ENCODE measurements at places on chromosomes 3 and 15.

DNA sequence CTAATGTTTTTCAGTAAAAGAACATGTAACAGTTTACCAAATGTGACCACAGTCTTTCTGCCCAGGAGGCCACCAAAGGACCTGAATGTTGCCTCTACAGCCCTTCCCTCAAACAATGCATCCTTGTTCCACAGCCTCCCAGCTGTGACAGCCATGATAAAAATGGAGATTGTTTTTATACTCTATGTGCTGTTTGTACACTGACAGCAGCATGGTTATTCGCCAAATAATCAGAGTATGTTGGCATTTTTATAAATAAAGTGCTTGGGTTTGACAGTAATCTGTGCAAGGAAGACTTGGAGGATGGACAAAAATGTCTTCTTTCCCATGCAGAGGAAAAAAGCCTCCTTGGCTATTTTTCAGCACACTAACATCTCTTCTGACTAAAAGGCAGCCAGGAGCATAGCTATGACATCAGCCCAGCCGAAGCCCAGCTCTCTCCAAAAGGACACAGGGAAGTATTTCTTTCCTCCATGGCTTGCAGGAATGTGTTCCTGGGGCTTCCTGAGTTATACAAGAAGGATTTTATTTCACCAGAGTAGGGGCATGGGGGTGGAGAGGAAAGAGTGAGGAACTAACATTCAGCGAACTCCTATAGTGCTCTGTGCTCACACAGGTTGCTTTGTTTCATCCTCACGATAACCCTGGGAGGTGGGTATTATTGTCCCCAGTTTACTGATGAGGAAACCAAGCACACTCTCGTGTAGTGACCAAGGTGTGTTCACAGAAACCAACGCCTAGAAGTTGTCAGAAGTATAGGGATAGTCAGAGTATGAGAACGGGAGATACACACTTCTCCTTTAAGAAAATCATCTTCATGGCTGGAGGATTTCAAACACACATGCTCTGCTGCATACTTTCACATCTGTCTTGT lies 339.7 kb downstream of the MECOM start:
- no peak for DNase-seq

DNA sequence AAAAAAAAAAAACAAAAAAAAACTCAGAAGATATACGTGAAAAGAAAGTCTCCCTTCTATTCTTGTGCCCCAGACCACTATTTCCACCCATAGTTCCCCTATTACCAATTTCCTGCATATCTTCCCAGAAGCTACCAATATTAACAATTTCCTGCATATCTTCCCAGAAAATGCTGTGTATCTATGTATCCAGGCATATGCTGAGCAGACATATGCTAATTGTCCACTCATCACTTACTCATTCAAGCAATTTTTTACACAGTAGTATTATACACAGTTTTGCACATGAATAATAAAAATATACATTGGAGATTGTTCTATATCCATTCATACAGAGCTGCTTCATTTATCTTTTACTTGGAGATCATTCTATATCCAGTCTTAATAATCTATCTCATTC lies 12.6 kb upstream of the SLMAP start:
- DNase-seq: no peak

DNA sequence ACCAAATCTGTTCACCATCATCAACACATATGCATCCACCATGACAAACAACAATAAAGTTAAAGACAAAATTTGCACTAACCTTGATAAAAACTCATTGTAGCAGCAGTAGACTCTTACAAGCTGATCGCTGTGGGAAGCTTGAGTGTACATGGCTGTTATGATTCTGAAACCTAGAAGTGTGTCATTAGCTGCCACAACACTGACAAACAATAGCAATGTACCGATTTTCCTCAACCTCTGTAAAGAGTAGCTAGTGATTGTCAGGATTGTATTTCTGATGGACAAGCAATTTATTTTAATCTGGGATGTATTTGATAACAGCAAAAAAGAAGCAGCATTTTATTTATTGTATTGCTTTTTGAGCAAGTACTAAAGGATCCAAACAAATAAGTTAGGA lies 1357.7 kb downstream of the ROBO1 start:
- DNase-seq: no peak

DNA sequence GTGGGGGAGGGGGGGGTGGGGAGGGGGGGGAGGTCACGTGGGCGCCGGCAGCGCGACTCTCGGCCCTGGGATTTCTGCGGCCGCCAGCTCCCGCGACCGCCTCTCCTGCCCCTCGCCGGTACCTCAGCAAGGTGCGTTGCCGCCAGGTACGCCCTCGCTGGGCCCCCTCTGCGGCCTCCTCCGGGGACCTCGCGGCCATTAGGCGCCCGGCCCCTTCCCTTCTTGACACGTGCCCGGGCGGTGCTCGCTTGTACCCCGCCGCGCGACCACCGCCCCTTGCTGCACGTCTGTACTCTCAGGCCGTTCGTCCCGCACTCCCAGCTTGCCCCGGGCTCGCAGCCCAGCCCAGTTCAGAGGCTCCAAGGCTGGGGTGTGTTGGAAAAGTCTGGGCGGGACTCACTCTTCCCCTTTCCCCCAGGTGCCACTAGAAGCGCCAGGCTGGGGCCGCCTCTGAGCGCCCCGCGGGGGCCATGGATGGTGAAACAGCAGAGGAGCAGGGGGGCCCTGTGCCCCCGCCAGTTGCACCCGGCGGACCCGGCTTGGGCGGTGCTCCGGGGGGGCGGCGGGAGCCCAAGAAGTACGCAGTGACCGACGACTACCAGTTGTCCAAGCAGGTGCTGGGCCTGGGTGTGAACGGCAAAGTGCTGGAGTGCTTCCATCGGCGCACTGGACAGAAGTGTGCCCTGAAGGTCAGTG lies at the start of gene MAPKAPK3:
Gene MAPKAPK3, plus strand, starts transcription at position 56 of the 696 bp plus-strand sequence. Its CDS starts 415 bp downstream, at position 471.
- DNase-seq: peak; percentile 42

GRCh38 chr15:23646165-23647000 lies 1.3 kb downstream of the MAGEL2 start:
- DNase-seq: no peak

- no peak for DNase-seq
These were observed 43.4 kb upstream of the CLRN1 start for GRCh38 chr3:151015767-151016477.

DNA sequence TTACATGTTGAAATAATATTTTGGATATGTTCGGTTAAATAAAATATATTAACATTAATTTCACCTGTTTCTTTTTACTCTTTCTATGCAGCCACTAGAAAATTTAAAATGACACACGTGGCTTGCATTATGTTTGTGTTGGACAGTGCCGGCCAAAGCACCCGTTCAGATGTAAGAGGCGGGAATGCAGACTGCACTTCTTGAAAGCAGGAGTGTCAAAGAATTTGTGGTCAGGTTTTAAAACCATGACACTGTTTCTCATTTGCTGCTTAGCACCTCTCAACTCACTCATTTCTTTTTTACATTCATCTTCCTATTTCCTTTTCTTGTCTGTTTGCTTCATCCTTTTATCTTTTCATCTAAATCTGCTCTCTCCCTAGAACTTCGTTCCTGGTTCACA lies 35.3 kb upstream of the MINAR1 start:
- no peak for DNase-seq

DNA sequence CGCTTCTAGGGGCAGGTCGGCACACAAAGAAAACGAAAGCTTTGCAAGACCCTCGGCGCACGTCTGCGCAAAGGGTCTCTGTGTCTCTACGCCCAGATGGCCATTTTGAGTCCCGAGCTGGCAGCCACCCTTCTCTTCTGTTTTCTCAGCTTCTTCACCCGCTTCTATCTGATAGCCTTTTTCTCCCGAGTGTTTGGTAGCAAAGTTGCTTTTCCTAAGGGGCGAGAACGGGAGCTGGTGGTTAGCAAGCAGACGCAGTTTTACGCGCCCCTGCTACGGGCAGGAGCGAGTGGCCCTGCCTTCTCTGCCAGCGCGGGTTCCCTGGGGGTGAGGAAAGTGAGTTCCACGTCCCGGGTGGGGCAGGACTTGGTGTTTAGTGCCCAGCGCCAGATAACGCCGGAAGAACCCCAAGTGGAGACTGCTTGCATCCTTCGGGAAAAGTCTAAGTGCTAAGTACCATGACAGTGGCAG lies 2.9 kb upstream of the MKRN2 start:
- DNase-seq: peak; percentile 42

GRCh38 chr3:112755845-112756613 lies 90.6 kb downstream of the CD200R1L start:
- no peak for DNase-seq

DNA sequence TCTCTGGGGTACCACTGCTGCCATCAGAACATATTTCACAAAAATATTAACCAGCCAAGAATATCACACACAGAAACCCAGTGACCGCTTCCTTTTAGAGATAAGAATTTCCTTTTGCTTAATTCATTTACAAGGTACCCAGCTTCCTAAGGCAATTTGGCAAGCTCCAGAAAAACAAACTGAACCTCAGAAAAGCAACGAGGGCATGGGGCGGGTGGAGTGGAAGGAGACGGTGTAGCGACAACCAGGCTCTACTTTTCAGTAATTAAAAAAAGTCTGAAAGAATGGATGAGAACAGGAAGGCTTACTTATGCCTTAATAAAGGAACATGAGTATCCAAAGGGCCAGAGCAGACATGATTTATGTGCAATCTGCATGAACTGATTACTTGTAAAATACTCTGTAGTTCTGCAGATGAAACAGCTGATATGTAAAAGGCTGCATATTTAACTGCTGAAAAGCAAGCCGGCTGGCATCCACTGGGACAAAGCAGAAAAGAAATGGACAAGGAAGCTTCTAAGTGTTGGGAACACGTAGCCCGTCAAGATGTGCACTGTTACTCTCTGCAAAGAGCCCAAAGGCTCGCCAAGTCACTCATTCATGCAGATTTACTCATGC lies 18.6 kb downstream of the RFTN1 start:
- DNase-seq: no peak

DNA sequence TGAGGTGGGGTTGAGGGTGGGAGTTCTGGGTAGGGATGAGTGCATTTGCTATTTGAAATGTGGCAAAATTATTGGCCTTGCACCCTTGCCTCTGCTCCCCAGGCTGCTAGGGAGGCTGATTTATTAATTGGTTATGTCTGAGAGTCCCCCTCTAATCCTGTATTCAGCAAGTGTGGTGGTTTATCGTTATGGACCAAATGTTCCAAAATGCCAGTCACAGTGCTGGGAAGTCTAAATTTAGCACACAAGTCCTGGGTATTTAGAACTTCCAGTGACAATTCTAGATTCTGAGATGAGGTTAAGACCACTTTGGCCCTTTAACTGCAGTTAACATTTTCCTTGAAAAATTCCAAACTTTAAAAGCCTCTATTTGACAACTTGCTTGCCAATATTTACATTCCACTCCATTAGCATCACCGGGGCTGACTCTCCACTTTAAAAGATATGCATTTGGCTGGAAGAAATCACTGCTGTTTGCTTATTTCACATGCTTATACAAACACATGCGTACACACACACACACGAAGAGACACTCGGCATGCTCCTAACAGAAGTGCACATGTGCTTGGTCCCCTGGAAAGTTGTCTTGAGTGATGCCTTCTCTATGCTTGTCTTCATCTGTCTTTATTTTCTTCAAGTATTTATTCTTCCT lies 247.7 kb downstream of the IL20RB start:
- DNase-seq: no peak

DNA sequence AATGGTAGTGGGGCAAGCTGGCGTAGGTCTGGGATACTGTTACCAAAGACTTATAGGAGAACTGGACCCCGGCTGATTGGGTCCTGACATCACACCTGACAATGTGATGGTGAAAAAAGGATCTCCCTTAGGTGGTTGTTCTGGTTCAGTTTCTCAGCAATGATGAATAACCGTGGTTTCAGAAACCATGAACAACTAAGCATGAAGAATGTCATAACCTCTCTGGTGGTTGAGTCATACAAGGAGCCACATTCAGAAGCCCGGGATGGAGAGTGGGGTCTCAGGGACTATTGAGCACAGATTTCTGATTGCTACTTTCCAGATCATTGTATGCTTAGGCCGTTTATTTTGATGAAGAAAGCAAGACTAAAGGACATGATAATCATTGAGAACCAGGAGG lies 17.4 kb downstream of the GPR160 start:
- no peak for DNase-seq

GRCh38 chr15:82774496-82774895 lies 31.4 kb downstream of the FSD2 start:
- DNase-seq: no peak

DNA sequence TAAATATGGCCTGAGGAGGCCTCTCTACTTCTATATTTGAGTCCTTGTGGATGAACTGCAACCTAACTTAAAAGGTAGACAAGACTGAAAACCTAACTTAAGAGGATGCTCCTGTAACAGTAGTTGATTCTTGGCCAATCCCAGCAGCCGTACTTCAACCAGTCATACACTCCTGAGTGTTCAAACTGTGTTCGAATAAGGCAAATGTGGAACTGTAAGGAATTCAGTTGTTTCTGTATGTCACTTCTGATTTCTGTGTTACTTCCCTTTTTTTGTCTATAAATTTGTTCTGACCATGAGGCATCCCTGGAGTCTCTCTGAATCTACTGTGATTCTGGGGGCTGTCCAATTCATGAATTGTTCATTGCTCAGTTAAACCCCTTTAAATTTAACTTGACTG lies 20.5 kb downstream of the GALK2 start:
- DNase-seq: no peak

- DNase-seq: no peak
These were observed 76.4 kb downstream of the LSM3 start for GRCh38 chr3:14254812-14255702.

GRCh38 chr3:158103887-158104327 lies 2.3 kb downstream of the SHOX2 start:
- no peak for DNase-seq

- DNase-seq: no peak
These were observed 1.2 kb downstream of the ALDH1A2 start for GRCh38 chr15:58064082-58064979.
